ENCODE measurements at places on chromosomes 6 and 20.
A peak's percentile ranks its signal among the peaks of the same experiment; 100 is the strongest.

DNA sequence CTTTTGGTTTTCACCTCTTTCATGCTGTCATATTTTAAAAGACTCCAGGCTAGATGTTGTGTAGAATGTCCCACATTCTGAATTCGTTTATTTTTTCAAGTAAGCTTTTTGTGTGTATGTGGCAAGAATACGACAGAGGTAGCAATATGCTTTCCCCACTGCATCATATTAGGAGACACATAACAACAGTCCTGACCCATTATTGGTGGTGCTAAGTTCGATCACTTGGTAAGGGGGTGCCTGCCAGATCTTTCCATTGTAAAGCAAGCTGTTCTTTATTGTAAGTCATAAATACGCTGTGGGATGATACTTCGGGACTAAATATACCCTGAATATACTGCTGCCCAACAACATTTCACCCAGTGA, 588 bp upstream of the NCOA3 start:
- DNase-seq, result no peak

- no peak for DNase-seq
These were observed at the start of gene PI16 for GRCh38 chr6:36954262-36954931. PI16 (plus strand) TSS chr6:36954738; CDS start chr6:36954761, 23 bp downstream.

GRCh38 chr20:2108987-2109386, 7.4 kb downstream of the STK35 start:
- DNase-seq, result no peak

DNA sequence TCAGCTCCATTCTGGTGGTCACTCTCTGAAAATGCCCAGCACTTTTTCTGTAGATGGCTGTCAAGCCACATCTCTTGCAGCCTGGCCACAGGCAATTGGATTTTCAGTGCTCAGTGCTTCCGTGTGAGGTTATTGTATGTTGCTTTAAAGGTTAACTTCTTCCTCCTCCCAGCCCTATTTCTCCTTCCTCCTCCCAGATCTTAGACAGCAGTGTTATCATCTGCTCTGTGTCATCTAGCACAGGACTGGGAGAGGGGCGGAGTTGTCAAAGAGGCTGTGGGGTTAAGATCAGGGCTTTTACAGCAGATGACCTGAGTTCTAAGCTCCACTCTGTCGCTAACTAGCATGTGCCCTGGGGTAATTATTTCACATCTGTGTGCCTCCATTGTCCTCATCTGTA, 129.0 kb downstream of the PHACTR3 start:
- no peak for DNase-seq

GRCh38 chr20:47317127-47317895, 39.2 kb downstream of the ZMYND8 start:
- DNase-seq, result peak; percentile 50

DNA sequence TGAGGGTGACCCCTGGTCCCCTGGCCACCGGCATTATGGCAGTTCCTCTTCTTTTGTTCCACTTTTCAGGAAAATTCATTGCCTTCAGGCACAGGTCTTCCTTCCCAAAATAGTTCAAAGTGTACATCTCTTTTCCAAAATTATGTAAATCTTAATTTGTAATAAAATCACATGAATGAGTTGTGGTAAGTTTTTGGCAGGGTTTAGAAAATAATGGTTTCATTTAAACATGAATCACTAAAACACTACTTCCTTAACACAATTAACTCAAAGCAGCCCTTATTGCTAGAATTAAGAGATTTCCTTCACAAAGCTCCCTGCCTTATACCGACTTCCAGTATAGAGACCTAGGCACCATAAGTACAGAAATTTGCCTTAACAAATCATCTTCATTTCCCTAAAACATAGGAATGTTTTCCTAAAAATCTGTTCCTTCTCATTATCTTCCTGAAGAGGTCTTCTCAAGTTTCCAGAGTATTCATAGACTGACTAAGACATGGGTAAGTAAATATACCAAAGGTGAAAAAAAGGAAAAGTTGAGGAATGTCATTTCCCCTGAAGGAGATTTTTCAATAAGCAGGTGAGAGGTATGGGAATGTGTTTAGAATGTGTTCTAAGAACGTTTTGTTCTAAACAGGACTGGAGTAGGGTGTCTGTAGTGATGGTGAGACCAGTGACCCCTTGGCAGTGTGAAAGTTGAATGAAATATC, 148.2 kb upstream of the CITED2 start:
- DNase-seq, result no peak

GRCh38 chr20:642398-643174, 10.4 kb downstream of the SRXN1 start:
- no peak for DNase-seq

DNA sequence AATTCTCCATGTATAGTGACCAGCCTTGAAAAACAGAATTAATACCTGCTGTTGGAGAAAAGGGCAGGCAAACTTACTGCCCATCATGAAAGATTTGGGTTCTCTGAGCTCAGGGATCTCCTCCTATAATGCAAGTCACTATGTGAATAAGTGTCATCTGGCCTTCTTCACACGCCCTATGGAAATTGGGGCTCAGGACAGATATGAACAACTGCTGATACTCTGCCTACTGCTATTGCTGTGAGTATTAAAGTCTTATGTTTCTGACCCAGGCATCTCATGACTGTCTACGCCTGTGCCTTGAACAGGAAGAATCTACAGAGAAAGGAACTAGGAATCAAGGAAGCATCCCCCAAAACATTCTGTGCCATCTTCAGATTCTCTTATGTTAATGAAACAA, 226.1 kb downstream of the SOD2 start:
- DNase-seq, result no peak

GRCh38 chr6:122530440-122531046, 58.9 kb upstream of the SERINC1 start:
- DNase-seq, result peak; percentile 63

- peak; percentile 92 for DNase-seq
These were observed at the start of gene MBOAT1 for GRCh38 chr6:20212392-20213111. MBOAT1 (minus strand) TSS chr6:20212469; CDS start chr6:20212234, 235 bp downstream.

GRCh38 chr6:43926634-43927531, 156.9 kb downstream of the VEGFA start:
- DNase-seq, result peak; percentile 88

All from body of pancreas (tissue), 4 donors.